ENCODE measurements at places on chromosomes 3 and 15. TPM values are rescaled to one million over a fixed set of nuclear protein-coding genes. Genes with fewer than 3 reads are reported as not detected.

ALDH1A2 gene
- total RNA-seq, result 72.7 TPM

EPHB1 gene
- total RNA-seq, result 3.1 TPM

EPHB3 gene
- 4.9 TPM for total RNA-seq

ACAN gene
- total RNA-seq, result 1.6 TPM

- no peak for DNase-seq
These were observed 246.9 kb upstream of the LRTM1 start for GRCh38 chr3:55174747-55175146.

DNA sequence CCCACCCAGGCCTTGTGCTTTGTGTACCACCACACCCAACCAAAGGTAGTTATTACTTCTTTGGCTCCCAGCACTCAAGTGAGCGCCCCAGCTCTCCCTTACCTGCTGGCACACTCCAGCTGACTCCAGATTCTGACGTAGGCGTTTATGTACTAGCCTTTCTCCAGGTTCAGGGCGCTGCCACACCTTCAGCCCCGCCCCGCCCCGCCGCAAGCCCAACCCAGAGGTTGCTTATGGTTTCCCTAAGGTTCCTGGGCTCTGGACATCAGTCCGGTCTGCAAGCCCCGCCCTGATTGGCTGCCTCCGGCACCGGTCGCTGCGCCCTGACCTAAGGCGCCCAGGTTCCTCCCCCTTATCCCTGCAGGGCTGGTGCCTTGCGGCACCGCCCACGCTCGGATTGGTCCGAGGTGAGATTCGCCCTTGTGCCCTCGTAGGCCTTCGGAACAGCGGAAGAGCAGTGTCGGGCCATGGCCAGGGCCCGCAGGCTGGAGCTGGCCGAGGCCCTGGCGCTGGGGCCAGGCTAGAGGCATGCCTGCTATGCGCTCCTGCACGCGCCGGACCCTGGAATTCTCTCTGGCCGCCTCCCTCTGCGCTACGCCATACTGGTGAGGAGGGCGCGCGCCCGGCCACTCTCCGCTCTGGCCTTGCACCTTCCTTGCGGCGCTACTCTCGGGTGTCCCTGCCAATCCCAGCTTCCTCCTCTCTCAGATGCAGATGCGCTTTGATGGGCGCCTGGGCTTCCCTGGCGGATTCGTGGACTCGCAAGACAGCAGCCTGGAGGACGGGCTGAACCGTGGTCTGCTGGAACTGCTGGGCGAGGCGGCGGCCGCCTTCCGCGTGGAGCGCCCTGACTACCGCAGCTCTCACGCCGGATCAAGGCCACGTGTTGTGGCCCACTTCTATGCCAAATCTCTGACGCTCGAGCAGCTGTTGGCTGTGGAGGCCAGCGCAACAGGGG lies 19.8 kb upstream of the NUDT16 start:
- DNase-seq, result peak; percentile 93

GRCh38 chr3:175648899-175649298 lies 789.8 kb downstream of the NAALADL2 start:
- no peak for DNase-seq

DNA sequence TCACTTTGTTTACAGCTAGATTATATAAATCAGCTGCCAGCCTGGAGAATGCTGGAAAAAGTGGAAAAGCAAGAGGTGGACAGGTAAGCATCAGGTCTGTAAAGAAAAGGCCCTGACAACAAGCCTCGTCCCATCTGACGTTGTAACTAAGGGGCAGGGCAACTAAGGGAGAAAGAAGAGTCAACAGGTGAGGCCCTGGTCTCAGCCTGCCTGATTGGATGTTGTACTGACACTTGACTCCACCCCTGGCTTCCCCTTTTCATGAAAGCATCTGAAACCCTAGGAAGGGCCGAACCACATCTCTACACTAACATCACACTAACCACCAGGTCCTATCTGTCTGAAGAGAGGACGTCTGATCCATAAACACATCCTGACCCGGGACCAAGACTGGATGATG lies 357.6 kb upstream of the CFAP20DC start:
- DNase-seq, result no peak

DNA sequence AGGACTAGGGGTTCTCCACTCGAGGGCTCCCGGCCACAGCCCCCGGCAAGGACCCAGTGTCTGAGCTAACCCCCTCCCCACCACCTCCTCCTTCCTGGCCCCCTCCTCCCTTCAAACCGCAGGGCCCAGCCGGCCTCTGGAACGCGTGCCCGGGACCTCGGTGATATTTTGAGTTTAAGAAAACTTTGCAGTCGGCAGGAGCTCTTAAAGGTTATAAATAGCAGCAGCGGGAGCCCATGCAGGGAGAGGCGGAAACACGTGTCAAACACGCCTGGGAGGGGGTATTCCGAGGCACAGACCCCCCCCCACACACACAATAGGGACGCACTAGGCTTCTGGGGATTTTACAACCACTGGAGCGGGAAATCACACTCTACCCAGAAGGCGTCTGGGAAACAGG lies 3.1 kb upstream of the PTH1R start:
- DNase-seq, result no peak

GRCh38 chr3:156814295-156814694 lies 11.9 kb upstream of the LEKR1 start:
- no peak for DNase-seq

GRCh38 chr3:176286476-176287085 lies 910.7 kb downstream of the TBL1XR1 start:
- no peak for DNase-seq
